ENCODE measurements at places on chromosomes 5 and 9.

GRCh38 chr9:134741846-134742245 is 100.2 kb downstream of the COL5A1 start:
- no peak for DNase-seq

GRCh38 chr9:801399-802071 is 40.0 kb upstream of the DMRT1 start:
- DNase-seq: no peak

- DNase-seq: no peak
Observed at GRCh38 chr9:101274971-101275768, 109.6 kb downstream of the BAAT start.

GRCh38 chr5:56047448-56047847 is 52.7 kb upstream of the IL6ST start:
- DNase-seq: no peak

- DNase-seq: no peak
Observed at GRCh38 chr5:56072863-56073766, 78.4 kb upstream of the IL6ST start.

DNA sequence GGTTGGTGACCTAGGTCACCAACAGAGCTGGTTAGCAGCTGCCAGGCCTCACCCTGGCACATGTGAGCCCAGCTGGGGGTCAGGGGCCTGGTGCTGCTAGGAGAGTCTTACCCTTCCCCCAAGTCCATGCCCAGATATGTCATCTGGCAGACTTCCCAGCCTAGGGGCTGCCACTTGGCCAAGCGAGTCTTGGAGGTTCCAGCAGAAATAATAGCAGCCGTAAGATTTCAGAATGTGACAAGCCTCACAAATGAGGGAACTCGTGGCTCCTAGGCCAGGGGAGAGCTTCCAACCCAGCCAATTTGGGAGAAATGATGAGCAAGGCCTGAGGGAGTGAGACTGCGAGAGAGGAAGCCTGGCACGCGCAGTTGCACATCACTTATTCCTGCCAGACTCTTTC is 11.1 kb downstream of the URM1 start:
- no peak for DNase-seq

DNA sequence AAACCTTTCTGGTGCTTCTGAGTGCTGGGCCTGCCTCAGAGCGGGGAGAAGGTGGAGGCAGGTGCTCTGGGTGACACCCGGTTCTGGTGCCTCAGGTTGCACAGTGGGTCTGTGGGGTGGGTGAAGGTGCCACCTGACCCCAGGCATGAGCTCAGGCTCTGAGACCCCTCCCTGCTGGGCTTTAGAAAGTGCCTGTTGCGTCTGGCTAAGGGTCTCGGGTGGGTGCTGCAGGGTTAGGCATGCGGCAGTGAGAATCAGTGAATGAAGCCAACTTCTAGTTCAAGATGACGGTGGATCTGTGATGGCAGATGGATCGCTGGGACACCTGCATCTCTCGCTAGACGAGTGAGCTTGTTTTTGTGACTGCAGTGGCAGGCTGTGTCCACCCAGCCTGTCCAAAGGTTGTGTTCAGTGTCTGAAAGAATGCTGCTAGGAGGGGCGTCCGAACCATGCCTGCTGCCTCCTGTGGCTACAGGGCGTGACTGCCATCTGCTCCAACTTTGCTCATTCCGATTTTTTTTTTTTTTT is 5.0 kb downstream of the SQSTM1 start:
- no peak for DNase-seq

DNA sequence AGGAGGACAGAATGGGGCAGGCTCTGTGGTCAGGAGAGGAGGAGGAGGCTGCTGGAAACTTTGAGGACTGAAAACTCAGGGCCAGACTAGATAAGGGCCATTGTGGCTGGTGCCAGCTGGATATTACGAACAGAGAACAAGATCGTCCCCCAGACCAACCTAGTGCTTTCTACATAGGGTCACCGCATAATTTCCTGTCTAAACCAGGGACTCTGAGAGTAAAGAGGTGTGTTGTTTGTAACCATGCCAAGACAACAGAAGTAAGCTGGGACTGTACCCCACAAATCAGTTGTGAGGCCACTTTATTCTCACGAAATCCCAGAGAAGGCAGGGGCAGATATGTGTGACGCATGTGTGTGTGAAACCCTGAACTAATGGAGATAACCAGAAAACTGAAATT is 20.3 kb upstream of the GFPT2 start:
- DNase-seq: no peak

DNA sequence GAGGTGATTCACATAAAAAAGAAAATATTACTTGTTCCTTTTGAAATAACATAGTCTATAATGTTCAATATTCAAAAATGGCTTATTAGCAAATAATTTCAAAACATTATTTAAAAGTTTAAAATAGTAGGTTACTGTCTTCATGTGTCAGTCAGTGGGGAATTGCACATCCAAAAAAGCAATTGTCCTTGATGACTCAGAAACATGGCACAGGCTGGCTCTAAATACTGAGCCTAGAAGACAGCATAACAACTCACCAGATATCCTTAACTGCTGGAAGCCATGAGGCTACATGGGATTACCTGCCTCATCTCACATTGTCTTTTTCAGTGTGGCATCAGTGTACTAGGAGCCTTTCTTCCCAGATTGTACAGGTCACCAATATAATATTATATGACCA is 439.5 kb upstream of the RGMB start:
- DNase-seq: no peak

DNA sequence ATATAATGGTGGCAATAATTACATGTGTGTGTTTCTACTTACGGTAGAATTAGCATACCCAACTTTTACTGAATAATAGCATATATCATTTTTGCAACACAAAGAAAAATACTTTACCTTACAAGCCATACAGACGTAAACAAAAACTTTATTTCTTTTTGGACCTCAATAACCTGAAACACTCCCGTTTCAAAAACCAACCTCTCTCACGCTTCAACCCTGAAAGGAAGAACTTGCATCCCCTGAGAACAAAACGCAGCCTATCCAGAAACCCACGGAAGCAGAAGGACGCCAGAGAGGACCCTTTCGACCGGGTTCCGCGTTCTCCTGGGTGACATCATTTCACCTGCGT is at the start of gene RNF38:
Gene RNF38, minus strand, starts transcription at position 290 of the 352 bp plus-strand sequence. Its CDS starts 161 bp downstream, at position 129.
- no peak for DNase-seq

DNA sequence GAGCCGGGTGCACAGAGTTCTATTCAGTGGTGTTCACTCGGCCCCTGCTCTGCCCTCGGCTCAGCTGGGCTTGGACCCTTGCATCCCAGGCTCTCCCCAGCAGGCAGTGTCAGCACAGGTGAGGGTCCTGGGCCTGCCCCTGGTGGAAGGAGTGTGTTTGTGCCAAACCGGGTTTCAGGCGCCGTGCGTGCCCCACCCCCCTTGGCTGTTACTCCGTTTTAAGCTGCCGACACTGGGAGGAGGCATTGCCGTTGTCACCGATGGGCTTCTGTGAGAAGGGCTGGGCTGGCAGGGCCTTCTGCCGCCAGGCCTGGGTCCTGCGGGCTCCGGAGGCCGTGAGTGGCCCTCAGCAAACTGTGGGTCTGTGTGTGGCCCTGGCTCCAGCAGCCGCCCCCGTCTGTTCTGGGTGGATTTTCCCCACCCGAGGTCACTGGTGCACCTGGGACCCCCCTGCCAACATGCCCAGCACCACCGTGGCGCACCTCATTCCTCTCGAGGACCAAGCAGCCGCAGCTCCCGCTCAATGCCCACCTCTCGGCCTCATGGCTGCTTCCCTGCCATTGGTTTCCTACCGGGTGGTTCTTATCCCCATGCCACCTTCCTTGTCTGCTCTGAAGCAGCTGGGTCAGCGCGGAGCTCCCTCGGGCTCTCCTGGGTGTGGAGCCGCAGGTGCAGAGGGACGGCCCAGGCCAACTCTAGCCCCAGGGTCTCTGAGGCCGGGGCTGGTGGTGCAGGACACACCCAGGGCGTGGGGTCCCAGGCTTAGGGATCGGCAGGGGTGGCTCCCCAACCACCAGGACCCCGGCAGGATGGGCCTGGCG is 44.3 kb upstream of the EXOC3 start:
- peak; percentile 67 for DNase-seq

- DNase-seq: no peak
Observed at GRCh38 chr5:50547303-50547702, 106.2 kb upstream of the EMB start.

GRCh38 chr5:154478224-154478565 is at the start of gene HAND1:
Gene HAND1, minus strand, starts transcription at chr5:154478227. Its CDS starts 219 bp downstream, at chr5:154478008.
- peak; percentile 45 for DNase-seq

- no peak for DNase-seq
Observed at GRCh38 chr5:17952231-17952630, 318.0 kb downstream of the TAF11L14 start.

GRCh38 chr5:54294097-54294667 is 16.2 kb downstream of the ARL15 start:
- DNase-seq: no peak

DNA sequence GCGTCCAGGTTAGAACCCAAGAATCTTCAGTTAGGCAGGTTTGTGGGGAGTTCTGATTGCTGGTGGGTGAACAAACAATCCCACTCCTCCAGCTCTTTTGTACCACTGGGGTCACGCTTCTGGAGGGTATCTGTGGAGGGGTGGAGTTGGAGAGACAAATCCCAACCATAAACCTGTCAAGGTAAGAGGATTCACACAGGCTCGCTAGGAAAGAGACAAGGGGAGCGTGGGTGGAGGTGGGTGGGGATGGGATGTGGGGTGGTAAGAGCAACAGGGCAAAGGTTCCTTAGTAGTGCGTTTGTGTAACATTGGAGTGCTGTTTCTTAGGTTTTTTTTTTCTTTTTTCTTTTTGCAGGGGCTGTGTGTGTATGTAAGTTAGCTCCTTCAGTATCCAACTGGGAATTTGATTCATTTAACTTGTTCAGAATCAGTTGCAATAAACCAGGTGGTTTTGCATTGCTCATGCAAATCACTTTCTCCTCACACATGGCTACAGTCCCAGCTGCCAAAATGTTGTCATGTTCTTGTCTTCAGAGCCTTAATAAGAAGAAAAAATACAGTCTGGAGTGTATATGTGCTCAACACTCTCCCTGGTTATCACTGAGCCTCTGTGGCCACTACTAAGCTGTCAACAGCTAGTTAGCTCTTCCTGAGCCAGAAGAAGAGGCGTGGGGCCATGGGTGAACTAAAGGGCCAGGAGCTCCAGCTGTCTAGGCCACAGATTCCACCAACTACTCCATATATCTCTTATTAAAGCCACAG is 164.0 kb upstream of the RAD23B start:
- no peak for DNase-seq

DNA sequence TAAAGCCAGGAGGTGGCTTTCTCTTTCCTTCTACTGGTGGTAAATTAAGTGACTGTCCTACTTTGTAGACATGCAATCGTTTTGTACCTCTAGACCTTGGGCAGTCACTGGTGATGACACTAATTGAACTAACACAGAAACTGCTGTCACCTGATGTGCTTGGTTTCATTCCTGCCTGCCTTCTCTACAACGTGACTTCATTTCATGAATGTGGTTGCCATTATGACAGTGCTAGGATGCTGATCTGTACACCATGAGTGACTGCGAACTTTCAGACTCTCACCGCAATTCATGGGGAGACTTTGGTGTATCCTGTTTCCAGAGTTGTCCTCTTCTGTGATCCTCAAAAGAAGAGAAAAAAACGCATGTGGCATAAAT is 47.5 kb downstream of the UBE2QL1 start:
- DNase-seq: no peak

GRCh38 chr5:89722538-89722937 is 687.0 kb downstream of the CETN3 start:
- DNase-seq: no peak

- DNase-seq: no peak
Observed at GRCh38 chr9:25752398-25752797, 74.2 kb upstream of the TUSC1 start.

GRCh38 chr5:176734756-176735342 is 75.5 kb upstream of the UNC5A start:
- no peak for DNase-seq

DNA sequence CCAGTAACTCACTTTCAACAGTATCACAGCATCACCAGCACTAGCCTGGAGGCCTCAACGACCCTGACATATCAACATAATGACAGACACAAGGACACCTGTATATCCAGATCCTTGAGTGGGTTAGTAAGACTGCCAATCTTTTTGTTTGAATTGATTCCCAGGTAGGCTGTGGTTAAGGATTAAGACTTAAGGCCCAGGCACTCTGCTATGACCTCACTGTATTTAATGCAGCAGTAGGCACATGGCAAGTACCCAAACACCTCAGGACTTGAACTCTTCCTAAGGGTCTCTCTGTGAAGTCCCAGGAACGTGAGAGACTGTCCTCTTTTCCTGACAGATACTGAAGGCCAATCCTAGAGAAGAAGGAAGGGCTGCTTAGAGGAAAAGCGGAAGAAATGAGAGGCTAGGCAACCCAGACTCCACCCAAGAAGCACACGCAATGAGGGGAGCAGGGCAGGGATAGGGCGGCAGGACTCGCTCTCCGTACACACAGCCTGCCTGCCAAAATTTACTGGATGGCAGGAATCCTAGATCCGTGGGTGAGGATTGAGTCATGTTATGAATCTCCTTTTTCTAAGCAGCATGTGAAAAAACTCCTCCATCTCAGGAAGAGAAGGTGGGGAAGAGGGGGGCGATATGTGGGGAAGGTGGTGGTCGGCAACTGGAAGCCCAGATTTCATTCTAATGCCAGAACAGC is 93.4 kb downstream of the SIL1 start:
- DNase-seq: peak; percentile 79

GRCh38 chr5:172838151-172838875 is 4.3 kb downstream of the ERGIC1 start:
- DNase-seq: no peak

DNA sequence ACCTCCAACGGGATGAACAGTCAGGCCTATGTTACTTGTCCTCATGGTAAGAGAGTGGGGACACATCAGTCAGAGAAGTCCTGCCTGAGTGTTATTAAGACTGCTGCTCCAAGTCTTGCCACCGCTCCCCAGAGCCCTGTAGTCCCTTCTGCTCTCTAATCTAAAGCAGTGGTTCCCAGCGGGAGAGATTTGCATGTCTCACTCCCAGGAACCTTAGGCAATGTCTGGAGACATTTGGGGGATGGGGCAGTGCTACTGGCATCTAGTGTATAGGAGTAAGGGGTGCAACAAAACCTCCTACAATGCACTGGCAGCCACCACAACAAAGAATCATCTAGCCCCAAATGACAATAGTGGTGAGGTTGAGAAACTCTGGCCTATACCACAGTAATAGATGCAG is 2.6 kb upstream of the SVEP1 start:
- no peak for DNase-seq

DNA sequence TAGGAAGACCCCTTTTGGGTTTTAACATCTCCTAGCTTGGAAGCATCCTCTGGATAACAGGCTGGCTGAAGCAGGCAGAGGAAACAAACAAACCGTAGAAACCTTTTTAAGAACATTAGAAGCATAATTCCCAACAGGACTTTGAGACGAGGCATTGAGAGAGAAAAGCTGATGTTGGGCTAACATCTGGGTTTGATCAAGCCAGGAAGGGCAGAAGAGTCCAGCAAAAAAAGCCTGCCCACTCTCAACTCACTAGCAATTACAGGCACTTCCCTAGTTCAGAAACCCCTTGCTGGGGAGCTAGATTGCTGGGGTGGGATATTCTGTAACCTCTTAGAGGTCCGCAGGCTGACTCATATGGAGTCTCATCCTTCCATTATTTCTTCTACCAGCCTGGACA is 75.4 kb upstream of the CTNNA1 start:
- DNase-seq: no peak

DNA sequence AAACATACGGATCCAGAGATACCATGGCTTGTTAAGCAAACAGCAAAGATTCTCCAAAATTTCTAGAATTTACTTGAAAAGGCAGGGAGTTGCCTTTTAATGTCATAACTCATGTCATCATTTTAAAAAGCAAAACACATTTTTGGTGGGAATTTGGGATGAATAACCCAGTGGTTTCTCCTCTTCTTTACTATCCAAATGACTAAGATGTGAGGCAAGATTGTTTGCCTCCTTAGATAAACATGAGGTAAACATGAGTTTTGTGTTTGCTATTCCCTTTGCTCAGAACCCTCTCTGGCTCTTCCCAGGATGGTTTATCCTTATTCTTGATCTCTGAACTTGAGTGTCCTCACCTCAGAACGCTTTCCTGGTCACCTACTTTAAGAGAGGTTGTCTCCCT is 267.0 kb downstream of the EBF1 start:
- DNase-seq: no peak
